NT2/D1 (cell line): ENCODE measurements at places on chromosomes 6 and 20.

DNA sequence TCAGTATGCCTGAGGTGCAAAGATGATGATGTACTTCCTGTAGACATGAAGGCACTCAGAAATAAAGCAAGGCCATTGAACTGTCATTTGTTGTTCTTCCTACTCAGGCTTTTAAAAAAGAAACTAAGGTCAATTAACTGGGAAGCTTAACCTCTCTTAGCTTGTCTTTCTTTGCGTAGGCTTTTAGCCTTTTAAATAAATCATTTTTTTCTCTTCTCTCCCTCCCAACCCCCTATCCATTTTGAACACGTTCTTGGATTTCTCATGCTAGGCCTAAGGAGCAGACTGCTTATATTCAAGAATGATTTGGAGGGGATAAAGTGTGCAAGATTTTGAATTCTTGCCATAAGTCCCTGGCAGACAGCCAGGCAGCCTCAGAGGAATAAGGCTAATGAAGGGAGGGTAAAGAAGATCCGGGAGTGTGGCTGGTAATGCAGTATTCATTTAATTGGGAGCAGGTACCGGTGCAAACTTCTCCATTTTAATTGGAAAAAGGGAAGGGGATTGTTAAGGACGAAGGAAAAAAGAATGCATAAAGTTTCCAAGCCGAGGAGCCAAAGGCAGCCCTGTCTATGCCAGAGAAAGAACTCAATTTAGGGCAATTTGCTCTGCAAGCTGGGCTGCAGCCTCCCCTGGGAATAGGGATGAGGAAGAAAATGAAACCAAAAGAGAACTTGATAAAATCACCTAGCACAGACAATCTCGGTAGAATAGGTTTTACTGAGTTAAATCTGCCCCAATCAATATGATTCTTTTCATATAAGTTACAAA lies 343.8 kb upstream of the MMS22L start:
- DNase-seq: no peak

GRCh38 chr6:139144490-139145085 lies 9.7 kb downstream of the HECA start:
- DNase-seq: no peak

DNA sequence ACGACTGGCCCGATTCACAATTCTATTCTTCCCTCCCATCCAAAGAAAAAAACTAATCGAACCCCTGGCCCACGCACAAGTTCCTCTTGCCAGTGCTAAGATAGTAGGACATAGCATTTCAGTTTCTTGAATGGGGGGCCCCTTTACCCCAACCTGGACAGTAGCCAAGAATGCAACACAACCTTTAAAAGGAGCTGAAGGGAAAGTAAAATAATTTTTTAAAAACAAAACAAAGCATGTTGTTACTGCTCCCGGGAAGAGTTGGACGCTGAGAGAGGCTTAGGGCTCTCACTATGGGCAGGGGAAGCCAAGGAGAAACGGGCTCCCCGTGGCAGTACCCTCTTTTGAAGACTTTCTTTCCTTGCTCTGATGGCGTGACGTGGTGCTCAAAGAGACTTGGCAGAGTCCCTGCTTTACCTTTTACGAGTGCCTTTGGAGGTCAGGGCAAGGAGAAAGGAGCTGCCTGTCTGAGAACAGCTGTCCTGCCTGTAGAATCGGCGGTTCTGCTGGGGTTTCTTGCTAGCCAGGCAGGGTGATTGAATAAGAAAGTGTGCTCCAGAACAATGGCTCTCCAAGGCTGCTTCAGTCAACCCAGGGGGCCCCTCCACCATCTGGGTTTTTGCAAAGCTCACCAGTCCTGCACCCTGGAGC lies 5.8 kb downstream of the TFAP2C start:
- no peak for DNase-seq

DNA sequence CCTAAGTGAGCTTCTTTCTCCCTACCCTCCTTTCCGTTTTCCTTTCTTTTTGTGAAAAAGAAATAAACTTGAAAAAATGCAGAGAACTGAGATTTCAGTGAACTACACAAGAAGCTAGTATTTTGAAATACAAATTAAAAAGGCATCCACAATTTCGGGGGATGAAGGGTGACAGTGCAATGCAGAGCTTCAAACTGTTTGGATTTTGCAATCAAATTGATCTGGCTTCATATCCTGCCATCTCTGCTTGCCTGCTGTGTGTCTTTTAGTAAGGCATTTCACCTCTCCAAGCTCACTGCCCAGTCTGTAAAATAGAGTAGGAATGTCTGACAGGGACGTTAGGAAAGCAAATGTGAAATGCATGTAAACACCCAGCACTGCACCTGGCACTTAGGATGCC lies 258.0 kb downstream of the HACE1 start:
- DNase-seq: no peak
